NCI-H1092 (cell line): ENCODE measurements at places on chromosomes 5 and 9.

DNA sequence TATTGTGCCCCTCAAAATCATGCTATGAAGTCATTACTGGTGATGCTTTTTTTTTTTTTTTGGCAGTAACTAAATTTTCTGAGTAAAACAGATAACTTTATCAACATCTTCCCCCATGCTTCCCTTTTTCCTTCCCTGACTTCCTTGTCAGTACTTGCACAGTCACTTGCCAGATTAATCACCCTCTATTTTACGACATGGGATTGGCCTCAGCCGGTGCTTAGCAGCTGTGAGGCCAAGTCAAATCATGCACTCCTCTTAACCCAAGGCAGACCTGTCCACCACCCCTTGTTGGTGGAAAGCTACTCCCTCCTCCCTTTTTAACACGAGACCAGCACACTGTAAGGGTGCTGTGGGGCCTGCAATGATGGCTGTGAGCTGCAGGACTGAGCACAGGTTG, 118.0 kb upstream of the OTULINL start:
- DNase-seq: peak; percentile 14

DNA sequence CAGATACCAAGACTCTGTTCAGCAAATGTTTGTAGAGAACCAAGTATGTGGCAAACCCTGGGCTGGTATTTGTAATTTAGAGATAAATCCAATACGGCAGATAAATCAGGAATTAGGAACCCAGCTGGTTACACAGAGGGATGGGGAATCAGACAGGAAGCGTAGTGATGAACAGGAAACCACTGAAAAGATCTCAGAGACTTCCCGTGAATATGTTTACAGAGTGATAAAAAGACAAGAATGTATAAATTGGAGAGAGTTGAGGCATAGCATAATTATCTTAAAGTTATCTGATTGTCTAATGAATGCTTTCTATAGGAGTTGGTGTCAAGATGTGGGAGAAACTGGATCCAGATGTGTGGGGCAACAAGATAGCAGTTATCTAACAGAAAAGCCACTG, 246.6 kb upstream of the SMARCA2 start:
- no peak for DNase-seq

DNA sequence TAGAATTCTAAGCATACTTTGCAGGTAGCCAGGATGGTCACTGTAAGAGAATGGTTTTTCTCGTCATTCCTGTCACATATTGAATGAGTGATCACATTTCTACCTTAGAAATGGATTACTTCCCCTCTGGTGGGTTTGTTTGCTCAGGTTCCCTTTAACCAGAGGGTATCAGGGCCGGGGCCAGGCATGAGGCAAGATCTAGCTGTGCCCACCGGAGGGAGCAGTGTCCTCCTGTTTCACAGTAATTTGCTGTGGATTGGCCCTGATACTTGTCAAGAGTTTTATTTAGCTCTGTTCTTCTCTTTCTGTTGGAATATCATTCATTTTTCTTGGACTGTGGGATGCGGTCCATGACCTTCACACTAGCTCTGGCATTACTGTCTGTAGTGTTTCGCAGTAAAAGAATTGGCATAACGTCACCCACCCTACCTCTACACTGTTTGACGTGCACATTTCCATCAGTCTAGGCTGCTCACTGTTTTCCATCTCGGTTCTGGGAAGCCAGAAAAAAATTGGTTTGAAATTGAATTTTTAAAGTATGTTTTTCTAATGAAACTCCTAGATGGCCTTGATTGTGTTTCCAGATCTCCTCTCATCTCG, 42.4 kb upstream of the ZBED3 start:
- no peak for DNase-seq

GRCh38 chr9:94937214-94937903, 210.9 kb downstream of the AOPEP start:
- DNase-seq: no peak

DNA sequence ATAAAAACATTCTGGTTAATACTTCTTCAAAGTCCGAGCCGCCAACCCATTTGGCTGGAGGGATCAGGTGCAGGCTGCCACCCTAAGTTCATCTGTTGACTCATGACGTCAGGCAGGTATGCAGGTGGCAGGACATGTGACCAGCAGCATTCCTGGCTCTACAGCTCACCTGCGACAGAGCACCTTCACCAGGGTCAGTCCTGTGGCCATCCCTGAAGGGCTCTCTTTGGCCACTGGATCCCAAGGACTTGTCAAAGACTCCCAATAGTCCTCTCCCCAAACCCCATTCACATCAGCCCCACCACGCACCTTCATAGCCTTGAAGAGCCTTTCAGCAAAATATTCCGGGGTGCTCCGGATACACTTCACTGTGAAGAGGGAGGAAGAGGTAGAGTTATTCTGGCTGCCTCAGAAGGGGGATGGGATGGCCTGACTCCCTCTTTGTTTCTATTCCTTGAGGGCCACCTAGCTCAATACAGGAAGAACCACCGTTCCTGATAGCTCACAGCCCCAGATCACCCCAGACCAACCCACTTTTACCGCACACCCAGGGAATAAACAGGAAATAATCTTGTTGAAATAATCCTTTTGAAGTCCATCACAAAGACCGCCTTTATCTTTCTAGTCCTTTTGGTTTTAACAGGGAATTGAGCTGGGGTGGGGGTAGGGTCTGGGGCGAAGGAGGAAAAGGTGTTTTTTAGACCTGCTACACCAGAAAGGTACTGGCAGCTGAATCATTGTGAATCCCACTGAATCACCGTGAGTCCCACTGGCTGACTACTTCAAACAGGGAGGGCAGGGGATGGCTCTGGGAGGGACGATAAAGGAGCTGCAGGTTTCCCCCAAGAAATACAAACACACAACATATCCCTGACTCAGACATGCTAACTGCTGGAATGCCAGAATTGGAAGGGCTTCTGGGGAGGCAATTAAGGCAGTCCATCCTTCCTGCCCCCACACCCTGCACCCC, 26.4 kb downstream of the ANXA6 start:
- DNase-seq: no peak

- no peak for DNase-seq
Measured at GRCh38 chr9:20781092-20781491, 97.0 kb downstream of the FOCAD start.

- no peak for DNase-seq
Measured at GRCh38 chr9:3446313-3446712, 79.5 kb downstream of the RFX3 start.

- peak; percentile 12 for DNase-seq
Measured at GRCh38 chr5:146291421-146292074, 47.1 kb upstream of the POU4F3 start.

DNA sequence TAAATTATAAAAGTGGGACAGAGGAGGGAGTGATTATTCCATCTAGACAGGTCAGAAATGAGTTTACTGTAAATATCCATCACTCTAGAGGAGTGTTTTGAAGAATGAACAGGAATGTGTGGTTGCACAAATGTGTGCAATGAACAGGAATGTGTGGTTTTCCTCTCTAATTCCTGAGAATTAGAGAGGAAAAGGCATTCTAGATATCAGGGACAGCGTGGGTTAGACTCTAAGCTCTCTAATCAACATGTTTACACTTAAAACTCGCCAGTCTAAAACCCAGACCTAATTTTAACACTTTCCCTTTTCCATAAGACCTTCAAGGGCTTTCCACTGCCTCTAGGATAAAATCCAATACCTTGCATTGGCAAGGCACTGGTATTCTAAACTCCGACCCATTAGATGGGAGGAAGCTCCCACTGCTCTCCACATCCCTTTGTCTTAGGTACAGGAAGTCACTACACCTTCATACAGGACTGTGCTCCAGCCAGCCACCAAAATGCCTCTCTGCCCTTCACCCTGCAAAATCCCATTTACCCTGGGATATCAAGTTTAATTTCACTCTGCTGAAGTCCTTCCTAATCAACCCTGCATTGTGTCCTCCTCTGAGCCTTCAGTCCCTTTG, 67.9 kb downstream of the NFIB start:
- no peak for DNase-seq
